Kasumi-1 (cell line): ENCODE measurements at places on chromosomes 4 and X.

GRCh38 chr4:76579596-76580375 lies 144.8 kb downstream of the SHROOM3 start:
- no peak for DNase-seq

GRCh38 chrX:32269866-32270265 lies 941.5 kb downstream of the DMD start:
- no peak for DNase-seq

- no peak for DNase-seq
Observed at GRCh38 chr4:149183638-149184037, 632.0 kb downstream of the IQCM start.

- DNase-seq: no peak
Observed at GRCh38 chr4:1022739-1023066, 11.3 kb downstream of the FGFRL1 start.

DNA sequence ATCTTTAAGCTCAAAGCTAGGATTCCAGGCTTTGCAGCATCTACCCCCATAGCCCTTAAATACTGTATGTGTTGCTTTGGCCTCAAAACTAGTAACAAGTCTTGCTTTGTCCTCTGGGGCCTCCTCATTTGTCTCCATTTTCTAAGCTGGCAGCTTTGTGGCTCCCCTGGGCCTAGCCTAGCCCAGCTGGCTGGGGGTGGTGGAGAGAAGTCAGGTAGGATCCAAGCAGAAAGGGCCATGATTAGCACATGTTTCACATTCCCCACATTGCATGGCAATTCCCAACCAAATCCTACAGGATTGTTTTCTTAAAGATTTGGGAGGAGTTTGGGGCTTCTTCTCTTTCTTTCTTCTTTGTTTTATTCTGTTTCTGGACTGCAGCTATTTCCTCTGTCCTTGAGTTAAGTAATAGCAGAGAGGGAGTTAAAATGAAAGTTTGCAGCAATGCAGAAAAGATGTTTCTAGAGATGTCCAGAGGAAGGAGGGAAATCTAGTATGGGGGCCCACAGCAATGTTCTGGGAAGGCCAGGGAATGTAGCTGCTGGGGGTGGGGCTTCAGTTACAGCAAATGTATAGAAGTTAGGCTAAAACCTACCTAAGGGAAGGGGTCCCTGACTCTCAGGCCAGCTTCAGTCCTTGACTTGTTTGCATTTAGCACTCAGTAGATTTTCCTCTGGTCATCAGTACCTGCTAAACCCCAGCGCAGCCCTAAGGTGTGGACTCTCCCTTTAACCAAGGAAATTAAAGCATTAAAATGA lies 92.1 kb downstream of the SHROOM4 start:
- no peak for DNase-seq

DNA sequence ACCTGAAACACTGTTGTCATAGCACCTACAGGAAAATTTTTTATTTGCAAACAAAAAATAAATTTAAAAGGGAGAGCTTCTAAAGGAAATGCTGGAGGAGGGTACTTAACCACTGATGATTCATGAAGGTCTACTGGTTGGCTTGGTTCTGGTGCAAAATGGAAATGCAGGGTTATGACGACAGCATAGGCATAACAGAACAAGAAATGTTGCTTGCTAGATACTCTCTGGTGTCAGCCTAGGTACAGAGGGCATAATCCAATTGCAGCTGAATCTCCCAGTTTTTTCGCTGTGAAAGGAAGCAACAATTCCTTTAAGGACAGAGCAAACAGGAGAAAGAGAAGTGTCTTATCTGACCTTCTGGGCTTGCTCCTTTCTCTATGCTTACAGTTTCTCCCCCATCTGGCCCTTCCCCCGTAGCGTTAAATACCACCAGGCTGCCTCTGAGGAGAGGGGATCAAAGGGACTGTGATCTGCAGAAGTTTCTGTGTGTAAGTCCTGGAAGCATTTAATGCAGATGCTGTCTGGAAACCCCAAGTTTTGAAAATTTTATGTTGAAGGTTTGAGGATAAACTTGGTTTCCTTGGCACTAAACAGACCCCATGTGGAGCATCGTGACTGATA lies 23.7 kb upstream of the CASK start:
- no peak for DNase-seq

GRCh38 chr4:108622022-108622421 lies 1.6 kb downstream of the RPL34 start:
- no peak for DNase-seq

DNA sequence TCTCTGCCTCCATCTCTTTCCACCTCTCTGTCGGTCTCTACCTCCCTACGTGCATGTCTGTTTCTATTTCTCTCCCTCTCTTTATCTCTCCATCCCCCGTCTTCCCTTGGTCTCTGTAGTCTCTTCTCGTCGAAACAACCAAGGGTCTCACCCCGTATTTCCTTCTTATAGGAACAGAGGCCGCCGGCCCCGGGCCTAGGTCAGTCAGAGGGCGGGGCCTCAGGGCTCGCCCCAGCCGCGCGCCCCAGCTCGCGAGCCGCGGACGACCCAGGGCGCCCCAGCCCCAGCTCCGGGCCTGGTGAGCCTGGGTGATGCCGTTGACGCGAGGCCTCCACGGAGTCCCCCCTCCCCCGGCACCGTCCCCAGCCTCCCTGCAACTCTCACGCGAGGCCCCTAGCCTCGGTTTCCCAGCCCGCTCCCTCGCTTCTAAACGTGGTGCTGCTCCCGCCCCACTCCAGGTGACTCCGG lies 6.6 kb downstream of the TIMM17B start:
- DNase-seq: peak; percentile 5

- no peak for DNase-seq
Observed at GRCh38 chr4:61245069-61245714, 45.1 kb downstream of the ADGRL3 start.

DNA sequence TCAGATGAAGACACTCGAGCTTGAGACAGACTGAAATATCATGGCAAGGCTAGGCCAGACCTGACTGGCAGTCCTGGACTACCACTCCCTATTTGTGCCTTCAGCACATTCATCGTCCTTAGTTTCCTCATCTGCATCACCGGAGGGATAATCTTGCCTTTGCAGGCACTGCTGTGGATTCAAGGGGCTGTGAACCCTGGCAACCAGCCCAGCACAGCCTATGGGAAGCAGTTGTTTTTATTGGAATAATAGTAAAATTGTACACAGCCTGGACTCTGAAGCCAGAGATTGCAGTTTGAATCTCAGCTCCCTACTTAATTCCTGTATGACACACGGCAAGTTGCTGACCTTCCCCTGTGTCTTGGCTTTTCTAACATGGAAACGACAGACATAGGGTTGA lies 161.0 kb downstream of the NSUN7 start:
- no peak for DNase-seq

DNA sequence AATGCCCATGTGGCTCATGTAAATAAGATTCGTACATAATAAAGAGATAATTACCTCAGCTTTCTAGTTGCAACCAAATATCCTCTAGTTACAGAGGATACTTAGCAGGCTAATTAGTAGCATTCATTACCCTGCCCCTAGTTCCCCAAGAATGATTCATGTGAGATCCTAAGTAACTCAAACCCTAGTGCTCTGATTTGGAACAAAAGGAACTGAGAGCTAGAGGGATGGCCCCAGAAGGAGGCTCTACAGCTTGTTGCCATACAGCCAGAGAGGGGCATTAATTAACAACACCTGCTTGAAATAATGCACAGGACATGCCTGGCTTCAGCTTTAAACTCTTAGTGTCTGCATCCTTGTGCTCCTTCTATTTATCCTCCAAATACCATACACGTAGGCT lies 32.6 kb upstream of the CBR4 start:
- no peak for DNase-seq

DNA sequence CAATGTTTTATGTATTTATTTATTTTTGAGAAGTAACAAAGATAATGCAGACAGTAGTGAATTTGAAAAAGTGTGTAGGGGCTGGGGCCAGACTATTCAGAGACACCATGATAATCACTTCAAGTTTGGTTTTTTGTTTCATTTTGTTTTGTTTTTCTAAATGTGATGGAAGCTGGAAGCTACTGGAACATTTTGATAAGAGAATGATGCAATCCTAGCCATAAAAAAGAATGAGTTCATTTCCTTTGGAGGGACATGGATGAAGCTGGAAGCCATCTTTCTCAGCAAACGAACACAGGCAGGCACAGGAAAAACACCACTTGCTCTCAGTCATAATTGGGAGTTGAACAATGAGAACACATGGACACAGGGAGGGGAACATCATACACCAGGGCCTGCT lies 706.6 kb upstream of the EPHA5 start:
- DNase-seq: no peak

DNA sequence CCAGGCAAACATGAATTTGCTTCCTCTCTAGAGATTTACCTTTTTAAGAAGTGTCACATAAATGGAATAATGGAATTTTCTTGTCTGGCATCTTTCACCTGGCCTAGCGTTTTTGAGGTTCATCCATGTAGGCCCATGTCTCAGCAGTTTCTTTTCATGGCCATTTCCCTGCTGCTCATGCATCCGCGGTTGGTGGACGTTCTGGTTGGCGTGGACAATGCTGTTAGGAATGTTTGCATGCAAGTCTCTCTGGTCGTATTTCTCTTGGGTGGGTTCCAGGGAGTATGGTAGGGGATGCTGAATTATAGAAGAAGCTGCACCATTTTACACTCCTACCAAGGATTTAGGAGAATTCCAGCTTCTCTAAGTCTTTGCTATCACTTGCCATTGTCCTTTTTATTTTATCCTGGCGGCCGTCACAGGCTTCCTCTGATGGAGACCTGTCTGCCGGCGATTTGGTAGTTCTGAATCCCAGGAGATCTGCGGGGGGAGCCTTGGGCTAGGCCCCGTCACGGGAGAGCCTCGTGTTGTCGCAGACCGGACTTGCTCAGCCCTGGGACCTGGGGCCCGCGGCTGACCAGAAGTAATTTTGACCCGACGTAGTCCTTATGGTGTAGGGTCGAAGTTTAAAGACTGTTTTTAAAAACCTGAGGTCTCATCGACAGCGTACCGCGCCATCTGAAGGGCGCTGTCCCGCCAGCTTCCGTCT lies 56.9 kb upstream of the TADA2B start:
- DNase-seq: peak; percentile 42

DNA sequence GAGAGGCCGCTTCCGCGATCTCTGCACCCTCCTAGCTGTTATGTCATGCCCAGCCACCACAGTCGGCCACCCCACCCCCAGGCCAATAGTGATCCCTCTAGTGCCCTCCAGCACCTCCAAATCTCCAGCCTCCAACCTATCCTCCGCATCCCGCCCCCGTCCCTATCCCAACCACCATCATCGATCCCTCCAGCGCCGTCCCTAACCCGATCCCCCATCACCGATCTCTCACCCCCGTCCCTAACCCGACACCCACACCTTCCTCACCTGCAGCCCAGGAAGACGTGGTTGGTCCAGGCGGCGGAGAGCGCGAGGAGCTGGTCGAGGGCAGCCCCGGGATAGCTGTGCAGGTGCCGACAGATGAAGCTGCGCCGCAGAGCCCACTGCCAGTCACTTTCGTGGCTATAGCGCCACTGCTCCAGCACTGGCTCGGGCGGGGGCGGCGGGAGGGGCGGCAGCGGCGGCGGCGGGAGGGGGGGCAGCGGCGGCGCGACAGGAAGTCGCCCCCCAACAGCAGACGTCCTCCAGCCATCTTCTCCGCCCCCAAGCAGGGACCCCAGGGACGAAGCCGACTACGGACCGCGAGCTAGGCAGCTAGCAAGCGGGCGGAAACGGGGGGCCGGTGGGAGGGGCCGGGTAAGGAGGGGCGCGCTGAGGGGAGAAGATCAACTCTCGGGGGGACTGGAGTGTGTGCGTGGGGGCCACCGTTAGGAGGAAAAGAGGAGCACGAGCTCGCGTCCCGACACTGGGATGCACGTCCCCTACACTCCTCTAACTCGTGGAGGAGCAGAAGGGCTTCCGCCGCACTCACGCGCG lies 552 bp downstream of the NKRF start:
- no peak for DNase-seq

GRCh38 chr4:48141048-48141447 lies 7.0 kb upstream of the TXK start:
- peak; percentile 74 for DNase-seq

GRCh38 chr4:76024065-76024464 lies 768 bp upstream of the CXCL10 start:
- no peak for DNase-seq

- DNase-seq: no peak
Observed at GRCh38 chr4:54879576-54879975, 221.8 kb downstream of the KIT start.

DNA sequence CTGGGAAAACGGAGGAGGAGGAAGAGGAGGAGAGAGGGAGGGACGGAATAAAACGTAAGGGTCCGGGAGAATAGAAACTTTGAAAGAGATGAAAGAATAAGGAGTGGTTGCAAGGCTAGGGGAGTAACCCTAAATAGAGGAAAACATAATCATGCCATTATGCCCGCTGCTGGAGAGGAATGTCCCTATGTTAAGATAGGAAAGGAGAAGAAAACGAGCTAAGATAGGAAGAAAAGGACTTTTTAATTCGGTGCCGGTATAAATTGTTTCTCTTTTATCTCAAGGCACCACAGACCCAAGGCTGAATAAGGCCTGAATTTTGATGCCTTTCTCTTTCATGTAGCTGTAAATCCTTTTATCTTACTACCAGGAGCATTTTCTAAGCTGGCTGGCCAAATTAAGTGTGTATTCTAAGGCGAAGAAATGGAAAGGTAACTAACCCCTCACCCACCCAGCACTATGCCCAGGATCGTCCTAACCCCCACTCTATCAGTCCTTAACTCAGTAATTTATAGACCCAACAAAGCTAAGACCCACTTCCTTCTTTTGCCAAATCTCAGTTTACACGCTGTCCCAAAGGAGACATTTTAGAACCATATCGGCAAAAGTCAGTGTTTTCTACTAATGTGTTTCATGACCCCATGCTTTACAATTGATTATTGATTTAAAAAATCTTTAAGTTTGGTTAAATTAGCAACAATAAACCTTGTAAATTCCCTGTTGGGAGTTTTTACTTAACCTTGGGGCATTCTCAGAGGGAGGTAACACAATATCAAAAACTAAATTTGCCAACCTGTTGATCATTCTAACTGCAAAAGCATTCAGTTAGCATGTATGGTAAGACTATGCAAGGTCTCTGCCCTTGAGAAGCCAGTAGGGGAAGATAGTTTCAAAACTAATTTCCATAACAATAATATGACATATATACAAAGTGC lies 1.1 kb upstream of the CUL4B start:
- DNase-seq: no peak

DNA sequence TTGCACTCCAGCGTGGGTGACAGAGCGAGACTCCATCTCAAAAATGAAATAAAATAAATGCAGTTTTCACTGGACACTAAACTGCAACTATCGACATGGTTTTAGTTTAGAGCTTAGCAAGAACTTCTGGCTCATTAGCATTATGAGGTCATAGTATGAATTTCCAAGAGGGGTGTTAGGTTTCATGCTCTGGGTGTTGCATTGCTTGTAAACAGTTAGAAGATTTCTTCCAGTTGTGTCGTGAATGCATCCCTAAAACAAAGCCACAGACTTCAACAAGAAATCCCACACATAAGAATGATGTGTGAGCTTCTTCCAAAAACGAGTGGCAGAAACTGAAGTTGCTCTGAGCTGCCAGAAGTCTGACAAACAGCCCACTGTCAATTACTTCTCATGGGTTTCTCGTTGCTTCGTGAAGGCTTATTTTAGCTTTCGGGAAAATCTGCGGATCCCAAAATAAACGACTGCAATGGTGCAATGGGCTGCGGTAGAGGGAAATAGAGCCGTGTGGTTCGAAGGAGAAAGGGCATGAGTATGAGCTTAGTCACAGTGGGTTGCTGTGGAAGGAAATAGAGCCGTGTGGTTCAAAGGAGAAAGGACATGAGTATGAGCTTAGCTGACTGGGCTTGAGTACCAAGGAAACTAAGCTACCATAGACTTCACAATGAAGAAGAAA lies 354.9 kb downstream of the DHRSX start:
- no peak for DNase-seq
